ENCODE measurements at places on chromosomes 7 and 10.

GRCh38 chr7:81484261-81484660 is 285.6 kb downstream of the HGF start:
- peaks cover 19% of the 10 kb centered on the region for H3K4me1 ChIP-seq
- no peak overlapping the region for H3K4me3 ChIP-seq
- no peak overlapping the region for H3K27ac ChIP-seq
- H3K36me3 ChIP-seq = no peaks in the 10 kb centered on the region
- ATAC-seq = peak; percentile 77
- no peaks in the 10 kb centered on the region for H3K27me3 ChIP-seq

DNA sequence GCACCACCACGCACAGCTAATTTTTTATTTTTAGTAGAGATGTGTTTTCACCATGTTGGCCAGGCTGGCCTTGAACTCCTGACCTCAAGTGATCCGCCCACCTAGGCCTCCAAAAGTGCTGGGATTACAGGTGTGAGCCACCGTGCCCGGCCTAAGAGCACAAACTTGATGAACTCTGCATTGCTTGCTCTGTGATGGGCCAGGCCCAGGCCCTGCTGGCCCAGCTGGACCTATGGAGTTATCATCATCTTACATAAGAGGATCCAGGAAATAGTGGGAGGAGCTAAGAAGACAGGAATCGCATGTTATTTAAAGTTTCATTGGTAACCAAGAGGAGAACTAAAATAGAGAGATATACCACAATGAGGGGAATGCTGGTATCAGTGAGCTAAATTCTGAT is 86.9 kb downstream of the DAGLB start:
- no peak for ATAC-seq
- no peak overlapping the region for H3K4me3 ChIP-seq
- no peaks in the 10 kb centered on the region for H3K27me3 ChIP-seq
- H3K27ac ChIP-seq = no peak overlapping the region
- H3K36me3 ChIP-seq = no peaks in the 10 kb centered on the region

- H3K27me3 ChIP-seq = no peaks in the 10 kb centered on the region
- peaks cover 79% of the 10 kb centered on the region for H3K4me1 ChIP-seq
- ATAC-seq = no peak
- H3K27ac ChIP-seq = no peak overlapping the region
Measured at GRCh38 chr7:107993891-107994291, 9.1 kb downstream of the LAMB1 start.

- H3K4me3 ChIP-seq = no peak overlapping the region
- no peaks in the 10 kb centered on the region for H3K36me3 ChIP-seq
- H3K27ac ChIP-seq = no peak overlapping the region
- no peaks in the 10 kb centered on the region for H3K4me1 ChIP-seq
- no peaks in the 10 kb centered on the region for H3K27me3 ChIP-seq
Measured at GRCh38 chr10:113470372-113471240, 82.2 kb upstream of the HABP2 start.

GRCh38 chr7:118312966-118313365 is 88.5 kb downstream of the ANKRD7 start:
- ATAC-seq = no peak
- no peaks in the 10 kb centered on the region for H3K36me3 ChIP-seq
- H3K27me3 ChIP-seq = no peaks in the 10 kb centered on the region
- no peaks in the 10 kb centered on the region for H3K4me1 ChIP-seq
